ENCODE measurements at places on chromosomes 16 and 17. TPM values are rescaled to one million over a fixed set of nuclear protein-coding genes. Genes with fewer than 3 reads are reported as not detected.

Gene KRT40
- not detected for total RNA-seq

Gene NOTUM
- not detected for total RNA-seq

Gene ZNF423
- total RNA-seq: 0.33 TPM

Gene CACNG5
- total RNA-seq: not detected

Gene MT4
- total RNA-seq: not detected

Gene CHMP1A
- total RNA-seq: 107 TPM

Gene HS3ST3A1
- total RNA-seq: 0.34 TPM

Gene TBKBP1
- total RNA-seq: 5.3 TPM

Gene TERB1
- total RNA-seq: under 0.01 TPM

Gene CCL8
- 1.1 TPM for total RNA-seq

Gene TSC2
- total RNA-seq: 69.1 TPM

Gene KRTAP16-1
- not detected for total RNA-seq

Gene TMEM238L
- not detected for total RNA-seq

Gene TBC1D3E
- not detected for total RNA-seq

Gene FN3K
- total RNA-seq: 6.2 TPM

Gene ZNF594
- total RNA-seq: 9.5 TPM

All from melanocyte of skin (primary cell).